ENCODE measurements at places on chromosomes 13 and 19.

DNA sequence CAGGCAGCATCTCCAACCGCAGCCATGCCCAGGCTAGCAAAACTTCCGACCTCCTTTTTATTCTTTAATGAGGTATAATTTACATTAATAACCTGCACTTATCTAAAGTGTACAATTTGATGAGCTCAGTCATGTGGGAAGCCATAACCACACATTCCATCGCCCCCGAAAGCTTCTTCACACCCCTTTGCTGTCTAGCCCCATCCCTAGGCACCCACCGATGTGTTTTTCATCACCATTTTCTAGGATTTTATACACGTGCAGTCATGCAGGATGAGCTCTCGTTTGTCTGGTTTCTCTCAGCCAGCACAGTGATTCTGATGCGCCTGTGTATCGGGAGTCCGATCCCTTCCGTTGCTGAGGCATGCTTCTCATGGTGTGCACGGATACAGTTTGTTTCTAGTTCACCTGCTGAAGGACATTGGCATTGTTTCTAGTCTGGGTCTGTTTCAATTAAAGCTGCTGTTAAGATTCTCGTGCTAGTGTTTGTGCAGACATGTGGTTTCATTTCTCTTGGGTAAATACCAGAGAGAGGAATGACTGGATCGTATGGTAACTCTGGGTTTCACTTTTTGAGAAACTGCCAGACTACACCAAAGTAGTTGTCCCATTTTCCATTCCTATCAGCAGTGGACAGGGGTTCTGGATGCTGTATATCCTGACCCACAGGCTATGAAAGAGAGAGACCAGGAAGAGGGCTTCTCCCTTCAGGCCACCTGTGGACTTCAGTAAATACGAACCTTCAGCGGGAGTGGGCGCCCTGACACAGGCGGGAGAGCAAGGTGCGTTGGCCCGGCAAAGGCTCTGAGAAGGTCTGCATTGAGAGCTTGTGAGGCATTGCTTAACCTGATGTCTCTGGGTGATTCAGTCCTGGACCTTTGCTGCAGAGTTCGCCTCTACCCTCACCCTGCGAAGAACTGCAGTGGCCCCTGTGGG, 4.9 kb downstream of the AP1M1 start:
- no peak for DNase-seq

DNA sequence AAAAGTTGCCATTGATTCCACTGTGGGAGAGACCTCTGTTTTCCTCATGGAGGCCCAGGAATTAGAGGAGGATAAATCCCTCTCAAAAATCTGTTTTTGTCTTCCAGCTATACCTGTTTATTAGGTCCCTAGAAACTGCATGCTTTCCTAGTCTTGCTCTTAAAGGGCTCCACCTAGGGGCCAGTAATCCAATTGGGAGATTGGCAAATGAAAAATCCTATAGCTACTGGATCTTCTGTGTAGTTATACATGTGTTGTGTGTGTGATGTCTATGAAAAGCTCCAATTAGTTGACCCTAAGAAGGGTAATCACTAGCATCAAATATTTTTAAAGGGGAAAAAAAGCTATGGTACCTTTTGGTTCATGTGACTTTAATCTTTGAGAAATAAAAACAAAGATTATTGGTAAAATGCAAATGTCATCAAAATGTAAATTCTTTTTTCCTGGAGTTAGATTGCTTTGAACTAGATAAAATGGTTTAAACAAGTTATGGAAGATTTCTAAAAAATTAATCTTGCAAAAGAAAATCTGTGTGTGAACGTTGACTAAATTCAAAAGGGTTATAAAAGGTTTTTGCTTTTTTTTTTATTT, 63.4 kb upstream of the C1QTNF9B start:
- peak; percentile 45 for DNase-seq

DNA sequence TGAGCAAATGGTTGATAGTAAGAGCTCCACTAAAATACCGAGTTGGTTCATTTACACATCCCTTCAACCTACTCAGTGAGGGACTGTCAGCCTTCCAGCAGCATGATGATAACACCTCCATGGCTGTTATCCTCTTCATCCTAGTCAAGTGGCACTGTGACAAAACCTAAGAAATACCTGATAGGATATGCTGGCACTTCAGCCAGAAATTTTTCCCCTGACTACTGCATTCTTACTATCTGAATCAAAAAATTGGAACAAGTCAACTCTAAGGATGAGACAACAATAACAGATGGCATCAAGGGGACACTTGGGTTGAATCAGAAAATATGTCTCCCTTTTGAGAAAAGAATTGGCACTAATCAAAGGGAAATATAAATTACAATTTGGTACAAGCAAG, 193.9 kb downstream of the KCTD12 start:
- no peak for DNase-seq

DNA sequence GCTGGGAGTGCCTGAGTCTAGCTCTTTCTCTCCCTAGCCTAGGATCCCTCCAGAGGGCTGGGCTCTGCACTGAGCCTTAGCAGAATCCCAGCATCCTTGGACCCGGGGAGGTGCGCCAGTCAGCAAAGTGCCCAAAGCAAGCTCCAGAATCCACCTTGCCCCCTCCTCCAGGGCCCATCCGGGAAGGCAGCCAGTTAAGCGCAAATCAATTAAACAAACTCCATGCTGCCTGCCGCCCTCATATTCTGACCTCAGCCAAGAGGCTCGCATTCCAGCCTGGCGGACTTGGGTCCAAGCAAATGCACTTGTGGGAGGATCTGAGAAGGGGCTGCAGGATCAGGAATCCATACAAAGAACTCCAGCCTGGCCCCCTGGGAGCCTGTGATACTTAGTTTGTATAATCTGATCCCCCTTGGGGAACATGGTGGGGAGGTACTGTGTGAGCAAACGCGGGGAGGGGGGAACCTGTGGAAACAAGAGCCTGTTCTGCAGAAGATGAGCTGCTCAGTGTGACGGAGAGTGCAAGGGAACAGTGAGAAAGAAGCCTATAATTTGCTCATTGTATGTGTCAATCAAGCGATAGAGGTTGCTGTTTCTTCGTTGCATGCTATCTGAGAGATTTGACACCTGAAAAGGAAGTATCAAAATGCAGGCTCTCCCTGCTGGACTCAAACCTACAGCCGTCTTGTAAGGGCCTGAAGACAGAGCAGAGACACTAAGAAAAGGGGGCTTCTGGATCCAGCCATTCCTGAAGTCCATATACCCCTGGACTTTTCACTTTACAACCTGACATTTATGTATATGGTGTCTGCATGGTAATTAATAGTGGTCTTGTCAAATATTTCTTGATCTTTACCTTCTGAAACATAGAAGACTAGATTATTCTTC, 29.4 kb downstream of the ZNRF4 start:
- peak; percentile 46 for DNase-seq

GRCh38 chr13:102038787-102039186, 363.1 kb downstream of the FGF14 start:
- DNase-seq: peak; percentile 57

GRCh38 chr13:93344048-93344705, 117.6 kb downstream of the GPC6 start:
- DNase-seq: no peak

- no peak for DNase-seq
These were observed 27.5 kb downstream of the TBC1D4 start for GRCh38 chr13:75454497-75454896.

DNA sequence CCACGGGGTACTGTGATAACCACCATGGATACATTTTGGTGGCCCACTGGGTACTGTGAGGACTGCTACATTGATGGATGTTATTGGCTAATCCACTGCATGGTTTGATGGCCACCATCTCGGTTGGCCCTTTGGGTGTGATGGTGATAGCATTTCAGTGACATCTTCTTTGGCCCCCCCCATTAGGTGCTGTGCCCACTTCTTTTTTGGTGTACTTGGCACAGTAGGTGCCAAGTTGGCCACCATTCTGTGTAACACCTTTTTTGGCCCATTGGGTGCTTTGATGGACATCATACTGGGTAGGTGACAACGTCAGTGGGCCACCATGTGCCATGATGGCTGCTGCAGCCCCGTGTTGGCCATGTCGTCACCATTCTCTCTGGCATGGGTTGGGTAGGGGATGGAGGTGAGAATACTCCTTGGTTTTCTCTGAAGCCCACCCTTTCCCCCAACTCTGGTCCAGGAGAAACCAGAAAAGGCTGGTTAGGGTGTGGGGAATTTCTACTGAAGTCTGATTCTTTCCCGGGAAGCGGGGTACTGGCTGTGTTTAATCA, 9.2 kb downstream of the FOXA3 start:
- no peak for DNase-seq

DNA sequence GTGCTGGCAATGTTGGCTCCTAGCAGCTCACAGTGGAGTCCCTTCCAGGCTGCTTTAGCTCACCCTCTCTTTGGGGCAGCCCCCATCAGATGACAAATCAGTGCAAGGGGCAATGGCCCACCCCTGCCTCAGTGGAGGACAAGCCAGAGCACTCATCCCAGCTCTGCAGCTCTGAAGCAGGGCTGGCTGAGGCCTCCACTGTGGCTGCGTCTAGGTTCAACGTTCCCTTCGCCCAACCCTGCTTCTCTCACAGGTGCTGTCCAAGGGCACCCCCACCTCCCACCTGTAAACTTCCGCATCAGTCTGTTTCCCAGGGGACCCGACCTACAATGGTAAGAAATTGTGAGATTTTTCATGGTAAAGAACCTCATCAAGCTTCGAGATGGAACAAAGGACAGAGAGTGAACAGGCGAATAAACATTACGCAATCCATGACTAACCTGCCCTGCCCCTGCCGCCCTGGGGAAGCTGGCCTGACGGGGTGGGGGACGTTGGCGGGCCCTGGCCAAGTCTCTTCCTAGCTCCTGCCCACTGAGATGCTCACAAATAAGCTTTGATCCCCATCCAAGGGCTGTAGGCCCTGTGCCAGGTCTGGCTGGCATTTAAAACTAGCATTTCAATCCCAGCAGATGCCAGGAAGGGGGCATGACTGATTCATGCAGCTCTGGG, 40.5 kb downstream of the DZIP1 start:
- DNase-seq: peak; percentile 24

DNA sequence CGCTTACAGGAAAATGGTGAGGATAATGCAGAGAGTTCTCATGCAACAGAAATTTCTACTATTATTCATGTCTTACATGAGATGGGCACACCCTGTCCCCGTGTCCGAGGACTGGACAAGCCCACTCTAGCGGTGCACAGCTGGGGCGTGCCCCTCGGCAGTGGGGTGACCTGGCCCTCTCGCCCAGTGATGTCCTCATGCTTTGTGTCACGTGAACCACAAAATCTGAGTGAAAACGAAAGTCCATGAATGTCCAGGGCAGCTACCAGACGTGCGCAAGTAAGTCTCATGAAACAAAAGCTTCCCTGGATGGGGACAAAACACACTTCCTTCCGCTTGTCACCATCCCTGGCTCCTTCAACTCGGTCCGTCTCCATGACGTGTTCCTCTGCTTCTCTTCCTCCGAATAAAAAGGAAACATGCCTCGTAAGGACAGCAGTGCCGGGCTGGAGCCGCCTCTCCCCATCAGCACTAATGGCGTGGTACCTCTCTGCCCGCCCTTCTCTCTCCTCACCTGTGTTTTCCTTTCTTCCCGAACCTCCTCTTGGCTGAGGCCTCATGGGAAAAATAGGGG, 45.6 kb downstream of the ANKRD10 start:
- no peak for DNase-seq

DNA sequence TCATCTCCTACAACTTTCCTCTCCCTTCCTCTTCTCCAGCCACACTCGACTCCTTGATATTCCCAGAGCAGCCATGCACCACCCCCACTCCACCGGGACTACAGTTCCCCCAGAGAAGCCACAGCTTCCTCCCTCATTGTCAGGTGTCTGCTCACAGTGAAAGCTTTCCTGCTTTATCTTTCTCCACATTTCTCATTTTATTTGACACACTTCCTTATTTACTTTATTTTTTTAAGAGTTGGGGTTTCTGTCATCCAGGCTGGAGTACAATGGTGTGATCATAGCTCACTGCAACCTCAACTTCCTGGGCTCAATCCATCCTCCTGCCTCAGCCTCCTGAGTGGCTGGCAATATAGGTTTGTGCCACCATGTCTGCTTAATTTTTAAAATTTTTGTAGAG, 464.6 kb downstream of the MYO16 start:
- DNase-seq: no peak

DNA sequence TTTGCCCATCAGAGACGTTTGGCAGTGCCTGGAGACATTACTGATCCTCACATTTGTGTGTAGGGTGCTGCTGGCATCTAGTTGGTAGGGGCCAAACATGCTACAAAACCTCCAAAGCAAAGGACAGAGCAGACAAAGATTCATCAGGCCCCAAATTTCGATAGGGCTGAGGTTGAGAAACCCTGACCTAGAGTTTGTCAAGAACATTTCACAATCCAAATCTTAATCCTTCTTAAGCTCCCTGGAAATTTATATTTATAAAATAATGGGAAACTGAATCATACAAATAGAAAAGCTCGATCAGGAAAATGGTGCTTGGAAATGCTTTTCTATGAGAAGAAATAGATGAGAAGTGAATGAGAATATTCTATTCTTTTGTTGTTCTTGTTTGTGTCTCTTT, 273.6 kb downstream of the DCT start:
- DNase-seq: no peak

DNA sequence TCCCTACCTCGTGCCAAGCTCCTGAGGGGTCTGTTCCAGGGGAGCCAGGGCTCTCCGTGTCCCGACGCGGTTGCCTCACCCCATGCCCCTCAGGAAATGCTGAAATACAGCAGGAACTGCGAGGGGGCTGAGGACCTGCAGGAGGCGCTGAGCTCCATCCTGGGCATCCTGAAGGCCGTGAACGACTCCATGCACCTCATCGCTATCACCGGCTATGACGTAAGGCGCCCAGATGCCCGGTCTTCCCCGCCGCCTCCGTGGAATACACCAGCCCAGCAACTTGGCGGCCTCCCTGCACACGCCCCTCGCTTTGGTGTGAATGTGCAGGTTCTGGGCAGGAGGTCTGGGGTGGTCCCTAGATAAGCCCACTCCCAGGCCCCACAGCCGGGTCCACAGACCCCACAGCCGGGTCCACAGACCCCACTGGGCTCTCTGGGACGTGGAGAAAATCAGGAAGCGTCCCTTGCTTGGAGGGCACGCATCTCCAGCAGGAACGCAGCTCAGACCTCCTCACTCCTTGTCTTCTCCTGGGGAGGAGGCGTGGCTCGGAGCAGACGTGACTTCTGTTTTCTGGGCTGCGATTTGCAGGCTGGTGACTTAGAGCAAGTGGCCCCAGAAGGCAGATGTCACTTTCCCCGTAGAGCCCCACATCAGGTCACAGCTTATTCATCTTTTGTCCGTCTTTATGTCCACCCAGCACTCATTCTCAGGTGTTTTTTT, 19.4 kb upstream of the F7 start:
- no peak for DNase-seq
